ENCODE measurements at places on chromosomes 16 and 17. TPM values are rescaled to one million over a fixed set of nuclear protein-coding genes. Genes with fewer than 3 reads are reported as not detected.

Gene OTOP2
- total RNA-seq, result not detected

Gene GSG1L
- 3.7 TPM for total RNA-seq

Gene NLRC3
- total RNA-seq, result 0.58 TPM

Gene CNTNAP1
- 8.1 TPM for total RNA-seq

Gene SP6
- total RNA-seq, result 0.18 TPM

Gene NGFR
- 37.8 TPM for total RNA-seq
